Epithelial cell of proximal tubule (primary cell): ENCODE measurements at places on chromosomes 3 and 15.

- DNase-seq: no peak
Observed at GRCh38 chr15:79067072-79067833, 23.3 kb downstream of the RASGRF1 start.

GRCh38 chr15:32099097-32099785, 68.9 kb downstream of the CHRNA7 start:
- no peak for DNase-seq

DNA sequence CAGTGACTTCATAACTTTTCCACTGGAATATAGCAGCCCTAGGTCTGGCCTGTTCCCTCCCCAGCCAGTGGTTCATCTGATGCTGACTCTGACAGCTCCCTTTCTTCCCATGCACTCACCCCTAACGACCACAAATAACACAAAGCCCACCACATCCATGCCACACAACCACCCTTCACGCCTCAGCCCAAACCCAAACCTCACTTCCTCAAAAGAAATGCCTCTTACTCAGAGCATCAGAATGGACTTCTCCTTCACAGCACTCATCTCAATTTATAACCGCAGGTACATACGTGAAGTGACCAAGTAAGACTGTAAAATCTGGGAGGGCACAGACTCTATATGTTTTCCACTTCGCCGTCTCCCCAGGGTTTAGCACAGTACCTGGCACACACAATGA, 1.1 kb downstream of the RBSN start:
- no peak for DNase-seq

DNA sequence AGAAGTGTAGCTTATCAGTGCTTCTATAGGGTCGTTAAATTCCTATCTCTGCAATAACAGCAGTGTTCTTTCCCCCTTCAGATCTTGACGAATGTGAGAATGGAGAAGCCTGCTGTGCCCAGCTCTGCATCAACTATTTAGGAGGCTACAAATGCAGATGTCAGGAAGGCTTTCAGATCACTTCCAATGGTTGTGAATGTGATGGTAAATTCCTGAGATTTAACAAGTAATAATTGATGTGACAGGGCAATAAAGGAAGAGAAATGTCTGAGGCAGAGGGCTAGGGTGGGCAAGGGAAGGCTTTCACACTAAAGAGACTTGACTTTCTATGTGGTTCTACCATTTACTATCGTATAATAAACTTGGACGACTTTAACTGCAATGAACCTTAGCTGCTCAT, 711.7 kb upstream of the GOLIM4 start:
- no peak for DNase-seq

DNA sequence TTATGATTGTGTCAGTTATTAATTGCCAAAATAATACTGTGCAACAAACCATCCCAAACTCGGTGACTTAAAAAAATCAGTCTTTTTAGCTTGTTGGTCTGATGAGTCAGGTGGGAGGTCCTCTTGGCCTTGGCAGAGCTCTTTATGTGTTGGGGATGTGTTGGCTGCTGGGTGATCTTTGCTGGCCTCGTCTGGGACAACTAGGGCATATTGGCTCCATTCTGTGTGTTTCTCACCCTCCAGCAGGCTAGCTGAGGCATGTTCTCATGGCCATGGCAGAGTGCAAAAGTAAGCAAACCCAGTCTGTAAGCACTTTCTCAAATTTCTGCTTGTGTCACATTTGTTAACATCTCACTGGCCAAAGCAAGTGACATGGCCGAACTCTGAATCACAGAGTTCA, 251.6 kb downstream of the RPLP1 start:
- DNase-seq: no peak

GRCh38 chr15:92656089-92656488, 514 bp upstream of the FAM174B start:
- no peak for DNase-seq
